ENCODE measurements at places on chromosomes 5 and 9.

GRCh38 chr5:91885291-91886265 lies 502.5 kb upstream of the ARRDC3 start:
- no peak for DNase-seq

GRCh38 chr5:148186248-148187003 lies 16.4 kb upstream of the SPINK6 start:
- no peak for DNase-seq

DNA sequence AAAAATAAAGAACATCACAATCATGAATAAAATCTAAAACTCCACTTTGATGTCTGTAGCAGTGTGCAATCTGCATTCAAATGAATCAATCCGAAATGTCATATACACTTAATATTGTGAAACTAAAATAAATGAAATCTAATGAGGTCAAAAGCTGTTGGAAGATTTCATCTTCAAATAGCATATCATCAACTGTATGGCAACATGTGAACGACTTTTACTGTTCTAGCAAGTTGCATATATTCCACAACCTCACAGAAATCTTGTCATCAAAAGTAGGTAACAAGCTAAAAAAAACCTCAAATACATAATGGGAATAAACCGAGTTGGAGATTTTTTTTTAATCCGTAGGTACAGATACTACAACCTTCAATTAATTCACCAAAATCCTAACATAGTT lies 1.2 kb downstream of the PTBP3 start:
- DNase-seq: no peak

GRCh38 chr5:168179192-168179593 lies 112.3 kb upstream of the WWC1 start:
- no peak for DNase-seq

DNA sequence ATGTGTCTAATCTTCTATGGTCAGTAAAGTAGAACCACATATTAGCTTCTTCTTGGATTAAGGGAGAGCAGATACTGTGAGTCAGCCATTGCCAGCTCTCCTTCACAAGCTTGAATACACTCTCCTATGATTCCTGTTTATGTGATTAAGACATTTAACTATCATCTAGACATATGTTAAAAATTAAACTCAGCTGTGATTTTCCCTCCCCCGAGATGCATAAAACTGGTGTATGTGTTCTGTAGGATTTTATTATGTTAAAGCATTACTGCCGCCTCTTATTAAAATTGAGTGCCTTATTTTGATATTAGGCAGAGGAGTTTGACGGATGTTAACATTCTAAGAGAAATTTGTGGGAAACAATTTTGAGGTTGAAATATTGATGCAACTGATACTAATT lies 114.6 kb downstream of the ACTBL2 start:
- DNase-seq: no peak

GRCh38 chr5:31359839-31360238 lies 166.4 kb downstream of the CDH6 start:
- no peak for DNase-seq

DNA sequence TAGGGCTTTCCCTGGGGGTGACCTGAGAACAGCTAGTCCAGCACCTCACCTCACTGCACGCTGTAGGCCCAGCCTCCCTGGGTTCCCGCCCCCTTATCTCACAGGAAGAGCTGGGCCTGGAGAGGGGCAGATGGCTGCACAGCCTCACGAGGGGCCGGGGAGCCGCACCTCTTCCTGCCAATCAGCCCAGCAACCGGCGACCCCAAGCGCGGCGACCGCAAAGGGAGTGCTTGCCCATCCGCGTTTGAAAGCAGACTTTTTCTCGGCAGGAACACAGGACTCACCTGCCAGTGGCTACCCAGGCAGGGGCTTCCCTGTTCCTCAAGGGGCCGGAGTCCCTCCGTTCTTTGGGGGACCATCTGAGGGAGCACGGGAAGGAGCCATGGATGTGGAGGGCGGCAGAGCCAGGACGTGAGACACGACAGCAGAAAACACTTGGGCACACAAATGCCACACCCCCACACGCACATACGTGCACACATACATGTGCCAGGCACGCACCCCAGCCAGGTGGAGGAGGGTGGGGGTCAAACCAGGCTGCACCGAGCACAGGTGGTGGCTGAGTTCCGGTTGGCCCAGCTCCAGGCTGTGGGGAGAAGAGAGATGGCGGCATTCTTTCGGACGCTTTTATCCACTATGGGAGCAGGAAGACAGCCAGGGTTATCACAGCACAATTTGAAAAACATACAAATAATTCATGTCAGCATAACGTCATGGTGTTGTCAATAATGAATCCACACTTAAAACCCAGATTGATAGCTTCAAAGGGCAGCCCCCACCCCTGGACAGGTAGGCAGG lies 11.3 kb downstream of the TMEM250 start:
- DNase-seq: no peak

GRCh38 chr5:141850244-141850768 lies 27.9 kb downstream of the PCDH1 start:
- no peak for DNase-seq

- no peak for DNase-seq
These were observed 34.5 kb upstream of the SAP30L start for GRCh38 chr5:154411338-154411737.

GRCh38 chr5:41763081-41763480 lies 107.1 kb downstream of the OXCT1 start:
- no peak for DNase-seq

DNA sequence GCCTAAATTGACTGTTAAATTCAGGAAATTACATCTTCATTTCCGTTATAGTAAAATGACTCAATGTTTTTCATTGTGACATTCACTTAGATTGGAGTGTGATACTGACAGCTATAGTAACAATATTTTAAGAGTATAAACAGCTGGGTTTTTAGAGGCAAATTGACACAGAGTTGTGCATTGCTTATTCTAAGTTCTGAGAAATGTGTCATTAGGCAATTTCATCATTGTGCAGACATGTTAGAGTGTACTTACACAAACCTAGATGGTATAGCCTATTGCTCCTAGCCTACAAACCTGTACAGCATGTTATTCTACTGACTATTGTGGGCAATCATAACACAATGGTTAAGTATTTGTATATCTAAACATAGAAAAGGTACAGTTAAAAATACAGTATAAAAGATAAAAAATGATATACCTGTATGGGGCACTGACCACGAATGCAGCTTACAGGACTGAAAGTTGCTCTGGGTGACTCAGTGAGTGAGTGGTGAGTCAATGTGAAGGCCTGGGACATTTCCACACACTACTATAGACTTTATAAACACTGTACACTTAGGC lies 132.7 kb downstream of the PDE4D start:
- no peak for DNase-seq

DNA sequence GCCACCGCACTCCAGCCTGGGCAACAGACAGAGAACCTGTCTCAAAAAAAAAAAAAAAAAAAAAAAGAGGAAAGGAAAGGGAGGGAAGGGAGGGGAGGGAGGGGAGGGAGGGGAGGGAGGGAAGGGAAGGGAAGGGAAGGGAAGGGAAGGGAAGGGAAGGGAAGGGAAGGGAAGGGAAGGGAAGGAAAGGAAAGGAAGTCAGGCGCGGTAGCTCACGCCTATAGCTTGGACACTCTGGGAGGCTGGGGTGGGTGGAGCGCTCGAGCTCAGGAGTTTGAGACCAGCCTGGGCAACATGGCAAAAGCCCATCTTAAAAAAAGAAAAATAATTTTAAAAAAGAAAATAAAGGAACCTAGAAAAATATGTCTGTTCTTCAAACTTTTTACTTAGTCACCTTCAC lies 56.0 kb upstream of the CER1 start:
- no peak for DNase-seq

- DNase-seq: no peak
These were observed 1.2 kb downstream of the ASPN start for GRCh38 chr9:92480986-92481633.

DNA sequence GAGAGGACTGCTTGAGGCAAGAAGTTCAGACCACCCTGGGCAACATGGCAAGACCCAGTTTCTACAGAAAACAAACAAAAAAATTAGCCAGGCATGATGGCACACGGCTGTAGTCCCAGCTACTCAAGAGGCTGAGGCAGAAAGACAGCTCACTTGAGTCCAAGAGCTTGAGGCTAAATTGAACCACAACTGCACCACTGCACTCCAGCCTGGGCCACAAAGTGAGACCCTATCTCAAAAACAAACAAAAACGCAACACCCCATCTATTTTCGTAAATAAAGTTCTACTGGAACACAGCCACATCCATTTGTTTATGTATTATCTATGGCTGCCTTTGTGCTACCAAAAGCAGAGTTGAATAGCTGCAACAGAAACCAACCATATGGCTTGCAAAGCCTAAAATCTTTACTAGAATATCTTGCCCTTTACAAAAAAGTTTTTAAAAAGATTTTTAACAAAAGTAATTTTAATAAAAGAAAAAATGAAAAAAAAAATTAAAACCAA lies 67.5 kb downstream of the SETX start:
- DNase-seq: no peak

DNA sequence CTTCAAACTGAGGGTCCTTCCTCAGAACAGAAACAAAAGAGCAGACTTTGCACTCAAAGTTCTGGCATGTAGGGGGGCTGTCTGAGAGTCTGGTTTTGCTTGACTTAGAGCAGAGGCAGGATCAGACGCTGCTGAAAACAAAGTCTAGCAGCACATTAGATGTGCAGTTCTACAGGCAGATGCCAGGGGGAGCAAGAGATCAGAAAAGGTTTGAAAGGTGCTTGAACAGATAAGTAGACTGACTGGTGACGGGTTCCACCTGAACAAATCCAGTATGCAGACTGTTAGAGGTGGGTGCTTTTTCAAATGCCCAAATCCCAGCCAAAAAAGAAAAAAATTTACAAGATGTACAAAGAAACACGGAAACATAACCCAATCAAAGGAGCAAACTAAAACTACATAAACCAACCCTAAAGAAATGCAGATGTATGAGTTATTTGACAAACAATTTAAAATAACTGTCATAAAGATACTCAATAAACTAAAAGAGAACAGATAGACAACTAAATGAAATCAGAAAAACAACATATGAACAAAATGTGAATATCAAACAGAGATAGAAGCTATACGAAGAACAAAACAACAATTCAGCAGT lies 194.7 kb upstream of the FREM1 start:
- peak; percentile 5 for DNase-seq

GRCh38 chr9:126413391-126414068 lies 86.9 kb downstream of the MVB12B start:
- no peak for DNase-seq

DNA sequence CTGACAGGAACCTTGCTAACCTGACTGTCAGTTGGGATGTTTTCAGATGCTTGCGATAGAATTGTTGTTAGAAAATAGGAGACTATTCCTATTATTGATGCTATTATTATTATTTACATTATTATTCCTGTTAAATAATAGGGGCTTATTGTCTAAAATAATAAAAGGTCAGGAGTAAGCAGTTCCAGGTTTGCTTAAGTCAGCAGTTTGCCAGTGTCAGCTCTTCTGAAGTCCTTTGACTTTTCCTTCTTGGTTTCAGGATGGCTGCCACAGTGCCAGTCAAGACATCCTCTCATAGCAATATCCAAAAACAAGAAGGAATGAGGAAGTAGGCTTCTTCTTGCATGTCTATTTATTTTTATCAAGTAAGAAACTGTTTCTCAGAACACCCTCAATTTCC lies 141.7 kb upstream of the MARCHF11 start:
- no peak for DNase-seq

DNA sequence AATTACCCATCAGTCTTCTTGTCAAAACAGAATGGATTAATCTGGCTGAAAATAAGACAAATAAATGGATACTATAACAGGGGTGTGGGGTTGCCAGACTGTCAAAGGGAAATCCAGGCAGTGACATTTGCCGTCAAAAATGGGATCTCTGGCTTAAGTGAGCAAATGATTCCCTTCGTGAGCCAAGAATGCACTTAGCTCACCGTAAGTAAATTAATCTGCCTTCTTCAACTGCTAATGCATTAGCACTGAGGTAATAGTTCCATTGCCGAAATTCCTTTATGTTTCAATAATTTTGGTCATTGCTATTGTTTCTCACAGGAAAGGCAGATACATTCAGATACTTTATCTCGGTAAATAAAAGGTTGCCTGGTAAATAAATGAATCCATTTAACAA lies 377.8 kb downstream of the KIAA0825 start:
- no peak for DNase-seq

DNA sequence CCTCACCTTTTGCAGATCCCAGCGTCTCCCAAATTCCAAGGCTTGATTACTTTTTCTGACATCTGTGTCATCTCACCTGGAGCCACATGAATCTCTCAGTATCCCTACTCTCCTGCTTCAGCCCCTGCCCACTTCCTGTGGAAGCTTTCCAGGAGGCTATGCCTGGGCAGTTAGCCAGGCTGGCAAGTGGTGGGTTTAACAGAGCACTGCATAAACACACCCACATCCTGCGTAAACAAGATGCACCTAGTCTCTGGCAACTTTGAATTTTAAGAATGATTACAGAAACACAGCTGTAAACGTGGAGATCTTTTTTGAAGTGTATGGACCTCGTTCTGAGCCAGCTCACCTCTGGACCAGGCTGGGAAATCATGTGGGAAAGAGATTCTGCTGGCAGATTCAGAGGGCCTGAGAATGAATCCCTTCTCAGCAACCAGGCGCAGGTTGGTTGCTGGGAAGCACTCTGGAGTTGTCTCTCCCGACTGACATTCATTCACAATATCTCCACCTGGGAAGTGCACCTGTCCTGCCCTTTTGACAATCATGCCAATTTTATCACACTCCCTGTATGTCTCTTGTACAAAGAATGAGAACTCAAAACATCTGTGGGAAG lies 55.7 kb upstream of the FANCC start:
- DNase-seq: no peak

- DNase-seq: no peak
These were observed 57.5 kb downstream of the DAB2IP start for GRCh38 chr9:121708768-121709488.

- no peak for DNase-seq
These were observed 351.1 kb downstream of the ZSWIM6 start for GRCh38 chr5:61683148-61683547.

DNA sequence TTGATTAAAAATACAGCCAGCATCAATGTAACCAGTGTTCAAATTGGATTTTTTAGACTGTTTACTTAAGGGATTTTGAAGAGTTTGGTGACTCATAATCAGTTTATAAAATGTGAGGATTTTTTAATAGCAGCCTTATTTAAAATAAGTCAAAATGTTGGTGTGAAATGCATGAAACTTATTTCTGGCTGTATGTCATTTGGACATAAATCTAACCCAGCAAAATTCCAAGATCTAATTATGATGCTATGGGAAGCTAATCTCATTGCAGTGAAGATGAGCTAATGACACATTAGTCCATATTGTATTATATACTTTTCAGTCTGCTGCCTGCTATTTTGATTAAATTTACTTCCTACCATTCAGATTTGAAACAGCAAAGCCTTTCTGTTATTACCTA lies 140.3 kb downstream of the AOPEP start:
- no peak for DNase-seq

GRCh38 chr9:5644501-5644900 lies 15.6 kb downstream of the RIC1 start:
- DNase-seq: no peak

DNA sequence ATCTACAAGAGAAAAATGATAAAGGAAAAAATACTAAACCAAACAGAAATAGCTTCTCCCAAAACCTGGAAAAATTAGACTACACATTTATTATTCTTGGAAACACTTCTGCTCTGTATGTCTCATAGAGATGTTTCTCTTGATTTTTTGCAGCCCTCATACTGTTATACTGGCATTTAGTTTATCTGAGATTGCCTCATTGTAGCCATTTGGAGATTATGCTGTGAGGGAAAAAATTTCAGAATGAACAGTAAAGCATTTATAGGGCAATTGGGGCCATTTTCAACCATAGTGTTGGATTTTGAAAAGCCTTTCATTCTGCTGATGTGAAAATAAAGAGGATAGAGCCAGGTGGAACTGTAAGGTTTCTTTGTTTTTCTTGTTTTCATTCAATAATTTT lies 441.8 kb upstream of the RIOK2 start:
- DNase-seq: no peak

GRCh38 chr5:141650851-141651727 lies at the start of gene FCHSD1:
Gene FCHSD1, minus strand, starts transcription at chr5:141651418. Its CDS starts 50 bp downstream, at chr5:141651368.
- DNase-seq: no peak

Data from NCI-H187 treated with DMSO at 0.1 percent for 48 hours (cell line).